ENCODE measurements at places on chromosomes 1 and 21.

GRCh38 chr1:30615076-30615795 is 108.1 kb downstream of the MATN1 start:
- DNase-seq: no peak

GRCh38 chr1:245375789-245376460 is 221.1 kb downstream of the KIF26B start:
- DNase-seq: no peak

GRCh38 chr1:19872190-19872589 is 10.0 kb upstream of the OTUD3 start:
- no peak for DNase-seq

DNA sequence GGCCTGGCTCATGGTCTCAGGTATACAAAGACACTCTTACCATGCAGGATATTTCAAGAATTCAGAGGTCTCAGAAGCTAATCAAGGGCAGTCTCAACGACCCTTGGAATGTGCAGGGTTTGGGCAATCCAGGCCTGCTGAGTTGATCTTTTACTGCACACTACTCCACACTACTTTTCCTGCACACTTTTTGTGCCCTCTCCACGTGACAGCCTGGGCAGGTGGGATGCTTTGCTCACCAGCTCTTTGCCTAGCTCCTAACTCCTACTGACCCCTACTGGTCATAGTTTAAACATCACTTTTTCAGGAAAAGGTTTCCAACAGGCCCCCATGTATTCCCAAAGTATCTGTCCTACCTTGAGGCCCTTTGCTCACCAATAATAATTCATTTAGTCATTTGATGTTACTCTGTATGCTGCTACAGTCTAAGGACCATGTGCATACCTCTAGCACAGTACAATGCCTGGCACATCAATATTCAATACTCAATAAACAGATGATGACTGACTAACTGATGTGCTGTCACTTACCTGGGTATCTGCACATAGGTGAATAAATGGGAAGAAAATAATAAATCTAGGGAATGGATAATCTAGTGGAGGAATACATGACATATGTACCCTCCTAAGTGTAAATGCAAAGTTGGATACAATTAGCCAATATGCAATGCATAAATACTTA is 9.6 kb downstream of the DUSP23 start:
- no peak for DNase-seq

- DNase-seq: no peak
These were observed 54.6 kb upstream of the RWDD3 start for GRCh38 chr1:95179205-95179986.

Data from stimulated activated CD4-positive, alpha-beta T cell treated with anti-CD3 and anti-CD28 coated beads, Interleukin-12 subunit alpha, Interleukin-12 subunit beta, amount 100 ng/mL, for 24 hours (primary cell).